ENCODE measurements at places on chromosomes 6 and 20.

DNA sequence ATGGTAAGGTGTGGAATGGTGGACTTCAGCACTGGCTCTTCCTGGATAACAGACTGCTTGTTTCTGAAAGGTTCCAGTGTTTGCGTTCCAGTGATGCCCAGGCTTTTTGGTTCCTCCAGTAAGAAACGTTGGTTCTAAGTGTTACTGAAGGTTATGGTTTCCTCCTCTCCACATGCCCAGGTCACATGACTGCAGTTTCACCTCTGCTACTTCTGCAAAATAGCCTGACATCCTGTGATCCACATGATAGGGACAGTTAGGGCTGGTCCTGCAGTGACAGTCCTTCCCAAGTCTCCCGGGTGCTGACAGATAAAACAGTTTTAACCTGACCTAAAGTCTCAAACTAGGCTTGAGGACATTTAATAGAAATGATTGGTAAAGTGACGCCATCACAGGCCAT lies 132.2 kb upstream of the CST7 start:
- DNase-seq, result no peak

- DNase-seq, result no peak
Measured at GRCh38 chr6:136783495-136784270, 8.6 kb downstream of the MAP3K5 start.

DNA sequence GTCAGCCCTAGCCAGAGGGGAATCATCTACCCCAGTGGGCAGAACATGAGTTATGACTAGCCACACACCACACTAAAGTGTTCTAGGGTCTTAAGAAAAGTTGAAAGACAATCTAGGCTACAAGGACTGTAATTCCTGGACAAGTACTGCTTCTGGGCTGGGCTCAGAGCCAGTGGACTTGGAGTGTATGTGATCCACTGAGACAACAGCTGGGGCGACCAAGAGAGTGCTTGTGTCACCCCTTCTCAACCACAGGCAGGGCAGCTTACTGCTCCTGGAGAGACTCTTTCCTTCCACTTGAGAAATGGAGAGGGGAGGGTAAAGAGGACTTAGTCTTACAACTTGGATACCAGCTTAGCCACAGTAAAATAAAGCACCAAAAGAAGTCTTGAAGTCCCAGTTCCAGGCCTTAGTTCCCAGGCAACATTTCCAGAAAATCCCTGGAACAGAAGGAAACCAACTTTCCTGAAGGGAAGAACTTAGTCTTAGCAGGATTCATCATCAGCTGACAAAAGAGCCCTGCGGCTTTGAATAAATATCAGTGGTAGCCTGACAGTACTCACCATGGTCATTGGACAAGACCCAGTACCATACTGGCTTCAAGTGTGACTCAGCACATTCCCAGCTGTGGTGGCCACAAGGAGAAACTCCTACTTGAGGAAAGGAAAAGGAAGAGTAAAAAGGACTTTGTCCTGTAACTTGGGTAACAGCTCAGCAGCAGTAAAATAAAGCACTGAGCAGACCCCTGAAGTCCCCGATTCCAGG lies 355.1 kb upstream of the ADGRB3 start:
- DNase-seq, result no peak

- DNase-seq, result no peak
Measured at GRCh38 chr6:154274168-154274567, 82.4 kb downstream of the IPCEF1 start.

- DNase-seq, result no peak
Measured at GRCh38 chr6:123712831-123713230, 76.1 kb upstream of the TRDN start.

GRCh38 chr20:9028419-9028818 lies 40.5 kb upstream of the PLCB4 start:
- DNase-seq, result no peak

GRCh38 chr6:36793913-36794712 lies 45.1 kb downstream of the CPNE5 start:
- DNase-seq, result no peak

DNA sequence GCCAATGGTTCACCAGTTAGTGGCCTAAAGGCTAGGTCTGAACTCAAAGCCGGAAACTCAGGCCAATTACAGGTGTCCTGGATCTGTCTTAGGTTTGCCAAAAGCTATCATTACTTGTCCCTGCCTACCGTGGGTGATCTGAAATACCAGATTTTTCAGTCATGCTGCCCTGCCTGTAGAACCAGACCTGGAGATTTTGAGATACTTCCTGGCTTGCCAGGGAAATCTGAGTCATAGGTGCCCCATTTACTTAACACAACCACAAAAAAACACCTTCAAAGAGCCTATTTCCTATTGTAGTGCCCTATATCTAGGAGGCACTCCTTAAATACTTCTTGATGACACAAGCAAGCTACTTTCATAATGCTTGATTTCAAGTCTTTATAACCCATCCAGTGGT lies 13.9 kb upstream of the RANBP9 start:
- no peak for DNase-seq

- DNase-seq, result no peak
Measured at GRCh38 chr20:34449674-34450592, 66.3 kb upstream of the DYNLRB1 start.

DNA sequence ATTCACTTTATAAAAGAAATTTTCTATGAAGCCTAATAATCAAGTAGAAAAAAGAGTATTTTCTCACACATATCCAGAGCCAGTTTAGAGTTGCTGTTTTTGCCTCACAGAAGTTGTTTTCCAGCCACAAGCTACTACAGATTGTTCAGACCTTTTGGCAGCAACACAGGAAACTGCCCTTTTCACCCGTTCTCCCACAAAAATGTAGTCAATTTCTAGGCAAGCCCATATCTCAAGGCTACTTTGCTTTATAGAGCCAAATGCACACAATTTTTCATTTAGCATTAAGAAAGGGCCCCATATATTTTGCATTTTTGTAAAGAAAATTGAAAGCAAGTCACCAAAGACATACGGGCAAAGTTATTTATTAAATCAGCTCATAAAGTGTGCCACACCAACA lies 49.5 kb downstream of the EPB41L2 start:
- no peak for DNase-seq

GRCh38 chr6:16850681-16851026 lies 89.4 kb upstream of the ATXN1 start:
- DNase-seq, result no peak

DNA sequence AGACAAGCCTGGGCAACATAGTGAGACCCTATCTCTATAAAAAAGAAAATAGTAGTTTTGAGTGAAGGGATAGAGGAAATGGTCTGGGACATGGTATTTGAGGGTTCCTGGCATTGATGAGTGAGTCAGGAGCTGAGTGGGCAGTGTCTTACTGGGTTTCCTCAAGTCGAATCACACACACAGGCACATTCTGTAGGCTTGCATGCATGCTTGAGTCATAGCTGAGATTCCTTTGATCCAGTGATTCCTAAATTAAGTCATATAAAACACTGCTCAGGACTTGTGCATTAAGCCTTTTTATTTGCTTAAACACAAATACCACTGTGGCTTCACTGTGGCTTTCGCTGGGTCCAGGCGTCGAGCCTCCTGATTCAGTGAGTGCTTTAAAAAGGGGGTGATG lies 71.8 kb upstream of the TMEM181 start:
- DNase-seq, result no peak

- no peak for DNase-seq
Measured at GRCh38 chr6:71082033-71082650, 125.3 kb upstream of the B3GAT2 start.

- DNase-seq, result no peak
Measured at GRCh38 chr6:135306740-135307420, 125.8 kb downstream of the MYB start.

DNA sequence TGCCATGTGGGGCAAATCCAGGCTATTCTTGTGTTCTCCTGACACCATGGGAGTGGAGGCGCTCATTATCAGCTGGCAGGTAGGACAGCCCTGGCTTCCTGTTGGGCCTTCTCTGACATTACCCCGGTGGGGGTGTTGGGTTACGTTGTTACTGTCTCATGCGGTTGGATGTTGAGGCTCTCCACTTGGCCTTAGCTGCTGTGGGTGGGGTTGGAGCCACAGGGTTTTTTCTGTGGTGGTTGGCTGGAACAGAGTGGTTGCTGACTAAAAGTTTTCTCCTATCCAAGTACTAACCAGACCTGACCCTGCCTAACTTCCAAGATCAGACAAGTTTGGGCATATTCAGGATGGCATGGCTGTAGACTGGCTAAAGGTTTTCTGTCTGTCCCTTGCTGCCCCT lies 20.2 kb downstream of the RIPK1 start:
- DNase-seq, result no peak

GRCh38 chr6:81683912-81684311 lies 68.6 kb downstream of the TENT5A start:
- no peak for DNase-seq

DNA sequence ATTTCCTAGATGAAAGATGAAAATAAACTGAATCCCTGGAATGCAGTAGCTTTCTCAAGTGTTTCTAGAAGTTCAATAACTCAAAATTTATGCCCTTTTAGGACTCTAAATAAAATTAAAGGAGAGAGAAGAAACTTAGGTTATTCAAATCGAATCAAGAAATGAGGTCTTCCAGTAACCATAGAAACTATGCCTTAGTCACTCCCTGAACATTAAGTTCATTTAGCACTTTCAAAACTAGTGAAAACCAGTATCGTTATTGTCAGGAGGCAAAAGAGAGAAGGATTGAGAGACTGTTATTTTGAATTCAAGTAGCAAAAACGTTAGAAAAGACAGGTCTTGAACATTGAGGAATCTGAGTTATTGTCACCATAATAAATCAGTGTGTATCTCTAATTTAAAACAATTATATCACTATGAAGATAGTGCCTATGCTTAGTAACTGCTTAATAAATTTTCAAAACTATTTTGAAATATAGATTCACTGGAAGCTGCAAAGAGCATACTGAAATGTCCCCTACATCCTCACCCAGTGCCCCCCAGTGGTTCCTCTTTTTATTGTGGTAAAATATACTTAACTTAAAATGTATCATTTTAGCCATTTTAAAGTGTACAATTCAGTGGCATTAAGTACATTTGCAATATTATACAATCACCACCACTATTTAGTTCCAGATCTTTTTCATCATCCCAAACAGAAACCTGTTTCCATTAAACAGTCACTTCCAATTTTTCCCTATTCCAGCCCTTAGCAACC lies 4.6 kb downstream of the RPP21 start:
- DNase-seq, result no peak

All from activated CD4-positive, CD25-positive, alpha-beta regulatory T cell (primary cell).